Amniotic stem cell (primary cell): ENCODE measurements at places on chromosomes 11 and 22.
A peak's percentile ranks its signal among the peaks of the same experiment; 100 is the strongest.

DNA sequence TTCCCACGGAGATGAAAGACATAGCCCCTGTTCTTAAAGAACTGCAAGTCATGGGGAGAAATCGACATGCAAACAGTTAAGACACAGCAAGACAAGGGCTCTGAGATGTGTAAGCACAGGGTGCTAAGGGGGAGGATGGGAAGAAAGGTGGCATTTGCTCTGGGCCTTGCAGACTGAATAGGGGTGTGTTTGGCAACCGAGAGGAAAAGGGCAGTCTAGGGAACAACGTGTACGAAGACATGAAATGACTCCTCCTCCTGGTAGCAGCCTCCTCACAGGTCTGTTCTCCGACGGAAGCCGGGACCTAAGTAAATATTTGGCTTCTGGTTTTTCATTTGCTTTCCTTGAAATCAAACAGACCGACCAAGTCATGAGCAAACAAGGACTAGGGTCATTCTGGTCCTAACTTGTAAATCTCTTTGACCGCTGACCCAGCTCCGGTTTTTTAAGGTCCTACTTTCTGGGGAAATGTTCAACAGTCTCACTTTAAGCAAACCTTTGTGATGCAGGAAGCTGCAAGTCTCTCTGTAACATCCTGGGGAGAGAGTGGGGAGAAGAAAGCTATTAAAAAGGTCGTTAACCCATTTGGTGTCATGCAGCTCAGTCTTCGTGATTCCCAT, 19.7 kb downstream of the NNMT start:
- no peak for DNase-seq

GRCh38 chr11:17544181-17544622, at the start of gene USH1C:
TSS of gene USH1C (minus strand) at chr11:17544416. CDS start at chr11:17544307, 109 bp downstream.
- DNase-seq, result no peak

- no peak for DNase-seq
Measured at GRCh38 chr11:70805243-70805642, 406.9 kb downstream of the CTTN start.

DNA sequence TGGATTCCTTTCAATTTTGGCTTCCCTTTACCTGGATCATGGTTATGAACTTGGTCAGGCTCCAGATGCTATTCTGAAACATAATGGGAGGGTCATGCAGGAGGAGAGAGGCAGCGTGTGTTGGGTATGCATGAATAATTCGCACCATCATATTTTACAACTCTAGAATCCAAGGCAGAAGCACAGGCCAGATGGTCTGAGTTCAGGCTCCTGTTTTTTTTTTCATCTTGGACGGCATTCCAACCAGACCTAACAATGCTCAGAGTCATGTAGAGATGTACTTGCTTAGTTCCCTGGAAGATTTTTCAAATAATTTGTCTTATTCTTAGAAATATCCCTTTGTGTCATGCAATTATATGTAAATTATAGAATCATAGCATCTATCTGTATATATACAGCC, 393.5 kb downstream of the JRKL start:
- no peak for DNase-seq

DNA sequence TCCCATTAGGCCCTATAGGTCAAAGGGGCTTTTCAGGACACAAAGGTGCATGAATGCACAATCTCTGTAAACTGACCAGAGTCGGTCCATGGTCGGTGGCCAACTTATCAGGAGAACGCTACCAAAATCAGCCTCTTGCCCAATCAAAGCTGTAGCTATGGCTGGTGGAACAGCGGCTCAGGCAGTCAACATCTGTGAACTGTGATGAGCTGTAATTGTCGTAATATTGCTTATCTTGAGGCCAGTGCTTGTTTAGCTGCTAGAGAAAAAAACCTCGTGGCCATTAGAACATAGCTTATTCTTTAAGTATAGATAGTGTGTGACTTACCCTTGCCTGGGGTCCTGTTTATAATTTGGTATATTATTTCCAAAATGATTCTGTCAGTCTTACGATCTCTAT, 14.4 kb upstream of the CHST1 start:
- no peak for DNase-seq

DNA sequence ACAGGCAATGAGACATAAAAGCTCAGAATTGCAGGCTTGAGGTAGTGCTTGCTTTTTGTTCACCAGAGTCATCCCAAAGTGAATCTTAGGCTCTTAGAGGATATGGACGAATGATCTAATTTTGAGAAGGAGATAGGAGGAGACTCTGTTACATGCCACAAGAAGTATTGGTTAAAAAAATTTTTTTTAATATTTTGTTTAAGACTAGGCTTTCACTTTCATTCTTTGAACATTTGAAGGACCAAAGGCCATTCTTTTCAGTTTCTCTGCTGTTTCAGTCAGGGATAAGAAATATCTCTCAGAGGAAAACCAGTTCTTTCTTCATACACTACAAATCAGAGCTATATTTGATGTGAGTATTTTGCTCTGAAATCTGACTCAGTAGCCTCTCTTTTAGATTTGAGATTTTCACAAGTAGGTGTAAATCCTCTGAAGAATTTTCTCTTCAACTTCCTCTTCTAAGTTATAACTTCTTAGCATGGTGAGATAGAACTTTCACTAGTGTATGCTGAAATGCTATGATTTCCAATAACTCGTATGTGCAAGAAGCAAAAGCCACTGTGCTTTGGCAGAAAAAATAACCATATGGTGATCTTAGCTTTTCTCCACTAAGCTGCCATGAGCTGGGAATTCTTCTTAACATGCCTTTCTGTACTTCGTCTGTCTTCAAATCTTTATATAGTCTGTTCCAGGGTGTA, 24.1 kb upstream of the FAM181B start:
- no peak for DNase-seq

GRCh38 chr22:46147471-46148267, 2.7 kb upstream of the PPARA start:
- no peak for DNase-seq

DNA sequence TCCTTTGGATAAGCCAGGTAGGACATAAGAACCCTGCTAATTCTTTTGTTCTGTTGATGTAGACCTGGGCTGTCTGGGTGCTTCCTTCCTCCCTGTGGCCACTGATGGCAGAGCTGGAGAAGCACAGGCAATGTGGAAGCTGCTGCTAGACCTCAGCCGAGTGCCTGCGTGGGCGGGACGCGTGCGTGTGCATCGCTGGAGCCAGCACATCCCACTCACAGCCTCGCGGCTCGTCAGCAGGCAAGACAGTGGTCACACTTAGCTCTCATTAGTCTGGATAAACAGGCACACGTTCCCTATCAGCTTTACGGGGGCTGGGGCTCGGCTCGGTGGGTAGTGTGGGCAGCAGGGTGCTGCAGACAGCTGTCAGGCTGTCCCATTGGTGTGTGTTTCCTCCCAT, 155.7 kb downstream of the GRIK4 start:
- DNase-seq, result no peak

DNA sequence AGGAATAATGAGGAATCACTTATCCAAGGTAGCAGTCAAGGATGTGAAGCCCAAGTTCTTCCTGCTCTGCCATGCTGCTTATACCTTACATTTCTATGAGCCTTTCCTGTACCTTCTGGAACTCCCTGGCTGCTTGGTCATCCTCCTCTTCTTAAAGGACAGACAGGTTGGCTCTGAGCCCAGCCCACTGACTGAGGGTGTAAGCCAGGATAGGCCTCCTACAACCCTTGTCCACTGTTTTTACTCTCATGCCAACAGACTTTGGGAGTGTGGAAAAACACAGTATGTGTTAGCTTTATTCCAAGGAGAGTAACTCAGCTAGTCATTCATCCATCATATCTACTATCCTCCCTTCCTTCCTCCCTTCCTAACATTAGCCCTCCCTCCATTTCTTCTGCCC, 47.5 kb downstream of the IRAG1 start:
- DNase-seq, result no peak

DNA sequence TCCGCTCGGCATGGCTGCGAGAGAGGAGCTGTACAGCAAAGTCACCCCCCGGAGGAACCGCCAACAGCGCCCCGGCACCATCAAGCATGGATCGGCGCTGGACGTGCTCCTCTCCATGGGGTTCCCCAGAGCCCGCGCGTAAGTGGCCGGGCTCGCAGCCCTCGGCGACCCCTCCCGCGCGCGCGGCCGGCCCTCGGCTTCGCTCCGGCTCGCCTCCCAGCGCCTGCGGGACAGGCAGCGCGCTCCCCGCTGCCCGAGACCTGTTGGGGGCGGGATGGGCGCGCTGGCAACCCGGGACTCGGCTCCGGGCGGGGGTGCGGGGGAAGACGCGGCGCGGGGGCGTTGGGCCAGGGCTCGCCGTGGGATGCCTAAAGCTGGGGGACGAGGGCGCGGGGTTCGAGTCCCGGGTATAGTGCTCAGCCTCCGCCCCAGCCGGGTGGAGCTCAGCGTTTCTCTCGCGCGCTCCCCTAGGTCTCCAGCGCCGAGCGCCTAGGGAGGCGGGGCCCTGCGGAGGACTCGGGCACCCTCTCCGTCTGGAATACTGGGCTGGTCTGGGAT, 630 bp downstream of the UBASH3B start:
- peak; percentile 67 for DNase-seq
